GM23248 (cell line): ENCODE measurements at places on chromosomes 12 and 14. TPM values are rescaled to one million over a fixed set of nuclear protein-coding genes. Genes with fewer than 3 reads are reported as not detected.
A peak's percentile ranks its signal among the peaks of the same experiment; 100 is the strongest.

DNA sequence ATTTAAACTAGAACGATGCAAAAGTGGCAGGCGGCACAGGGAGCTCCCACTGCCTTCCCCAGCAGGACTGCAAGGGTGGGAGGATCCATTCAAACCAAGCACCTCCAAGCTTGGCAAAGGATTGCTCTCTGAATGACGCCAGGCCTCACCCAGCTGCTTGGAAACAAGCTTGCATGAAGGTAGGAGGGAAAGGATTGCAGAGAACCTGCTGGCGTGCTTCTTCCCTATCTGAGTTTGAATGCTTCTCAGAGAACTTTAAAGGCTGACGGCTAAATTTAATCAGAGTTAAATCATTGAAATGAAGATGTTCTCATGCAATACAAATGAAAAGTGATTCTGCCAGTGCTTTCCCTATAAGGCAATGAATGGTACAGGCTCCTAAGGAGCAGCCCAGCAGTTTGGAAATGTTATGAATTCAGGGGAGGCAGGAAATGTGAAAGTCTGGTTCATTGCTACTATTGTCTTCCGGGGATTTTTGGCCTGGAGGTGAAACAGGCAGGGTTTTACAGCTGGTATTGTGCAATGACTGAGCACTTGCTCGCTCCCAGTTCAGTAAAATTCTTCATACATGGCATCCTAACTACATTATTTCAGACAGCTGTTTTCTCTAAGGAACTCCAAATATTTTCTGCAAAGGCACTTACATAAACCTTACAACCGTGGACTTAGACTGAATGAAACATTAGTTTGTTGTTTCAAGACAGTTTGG, 31.9 kb upstream of the DUSP6 start:
- peak; percentile 91 for DNase-seq

GRCh38 chr12:110689281-110690126, 589 bp upstream of the HVCN1 start:
- peak; percentile 50 for DNase-seq

- peak; percentile 9 for DNase-seq
Measured at GRCh38 chr12:112546996-112547395, 128.2 kb downstream of the PTPN11 start.

DNA sequence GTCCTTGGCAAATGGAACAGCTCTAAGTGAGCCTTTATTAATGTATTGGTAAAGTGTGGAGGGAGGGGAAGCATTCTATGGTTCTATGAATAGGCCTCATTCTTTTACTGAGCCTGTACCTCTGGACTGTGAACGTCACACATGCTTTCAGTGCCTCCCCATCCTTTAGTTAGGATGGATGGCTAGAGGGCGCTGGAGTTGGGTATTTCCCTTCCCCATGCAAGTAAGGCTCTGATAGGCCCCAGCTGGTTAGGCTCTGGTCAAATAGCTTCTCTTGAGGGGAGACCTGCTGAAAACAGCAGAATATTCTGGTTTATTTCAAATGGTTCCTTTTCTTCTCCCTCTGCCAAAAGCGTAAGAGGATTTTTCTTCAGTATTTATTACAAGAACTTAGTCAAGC, 860.9 kb upstream of the MDGA2 start:
- no peak for DNase-seq

DNA sequence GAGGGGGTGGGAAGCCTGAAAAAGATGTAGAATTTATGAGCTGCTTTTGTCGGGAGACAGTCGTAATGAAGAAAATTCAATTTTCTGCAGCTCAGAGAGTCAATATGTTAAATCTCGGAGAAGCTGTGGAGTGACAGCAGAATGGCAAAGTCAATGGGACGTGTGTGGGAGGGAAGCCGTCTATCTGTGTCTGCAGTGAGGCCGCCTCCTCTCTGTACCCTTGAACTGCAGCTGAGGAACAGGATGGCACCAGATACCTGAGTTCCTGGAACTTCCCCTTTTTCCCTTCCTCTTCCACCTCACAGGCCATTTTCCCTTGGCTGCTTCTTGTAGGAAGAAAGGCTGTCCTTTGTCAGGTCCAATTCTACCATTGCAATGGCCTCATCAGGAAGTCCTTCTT, 9.3 kb upstream of the CALCOCO1 start:
- no peak for DNase-seq

- DNase-seq: no peak
Measured at GRCh38 chr14:30648471-30648870, 26.4 kb downstream of the SCFD1 start.

DNA sequence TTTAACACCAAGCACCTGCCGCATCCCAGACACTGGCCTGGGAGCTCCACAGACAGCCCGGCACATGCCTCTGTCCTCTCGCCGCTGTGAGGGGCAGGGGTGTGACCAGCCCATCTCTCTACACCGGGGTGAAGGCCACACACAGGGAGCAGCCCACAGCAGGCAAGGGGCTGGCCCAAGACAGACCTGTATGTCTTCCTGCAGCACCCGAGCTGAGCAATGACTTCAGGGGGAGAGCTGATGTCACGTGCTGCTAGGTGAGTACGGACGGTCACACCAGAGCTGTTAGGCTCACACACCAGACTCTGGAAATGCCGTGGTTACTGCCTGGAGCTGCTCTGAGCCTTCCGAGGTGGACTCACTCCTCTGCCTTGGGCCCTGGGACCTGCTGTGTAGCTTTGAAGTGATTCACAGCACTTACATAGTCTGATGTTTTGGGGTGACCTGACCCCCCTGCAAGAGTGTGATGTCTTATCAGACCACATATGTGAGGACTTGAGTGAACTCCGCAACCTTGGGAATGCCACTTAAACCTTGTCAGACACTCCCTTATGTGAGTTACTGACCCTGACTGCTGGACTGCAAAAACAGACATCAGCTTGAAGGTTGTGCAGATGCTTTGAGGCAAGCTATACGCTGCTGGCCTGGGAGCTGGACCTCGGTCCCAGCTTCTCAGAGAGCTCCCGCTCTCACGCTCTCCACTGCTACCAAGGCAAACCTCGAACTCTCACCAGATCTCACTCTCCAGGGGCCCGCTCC, 1.8 kb downstream of the XRCC3 start:
- peak; percentile 44 for DNase-seq

- no peak for DNase-seq
Measured at GRCh38 chr12:27685274-27685673, 11.0 kb upstream of the REP15 start.

ZFYVE26 gene
- total RNA-seq: 10.8 and 11.6 TPM in 2 replicates

INHBC gene
- total RNA-seq: not detected in 2 replicates

JAG2 gene
- 0.13 and 1.5 TPM in 2 replicates for total RNA-seq

SRGAP1 gene
- total RNA-seq: 12.4 and 13.0 TPM in 2 replicates

PIWIL1 gene
- not detected in 2 replicates for total RNA-seq
